Testis (tissue), 5 donors: ENCODE measurements at places on chromosomes 7 and 10.

DNA sequence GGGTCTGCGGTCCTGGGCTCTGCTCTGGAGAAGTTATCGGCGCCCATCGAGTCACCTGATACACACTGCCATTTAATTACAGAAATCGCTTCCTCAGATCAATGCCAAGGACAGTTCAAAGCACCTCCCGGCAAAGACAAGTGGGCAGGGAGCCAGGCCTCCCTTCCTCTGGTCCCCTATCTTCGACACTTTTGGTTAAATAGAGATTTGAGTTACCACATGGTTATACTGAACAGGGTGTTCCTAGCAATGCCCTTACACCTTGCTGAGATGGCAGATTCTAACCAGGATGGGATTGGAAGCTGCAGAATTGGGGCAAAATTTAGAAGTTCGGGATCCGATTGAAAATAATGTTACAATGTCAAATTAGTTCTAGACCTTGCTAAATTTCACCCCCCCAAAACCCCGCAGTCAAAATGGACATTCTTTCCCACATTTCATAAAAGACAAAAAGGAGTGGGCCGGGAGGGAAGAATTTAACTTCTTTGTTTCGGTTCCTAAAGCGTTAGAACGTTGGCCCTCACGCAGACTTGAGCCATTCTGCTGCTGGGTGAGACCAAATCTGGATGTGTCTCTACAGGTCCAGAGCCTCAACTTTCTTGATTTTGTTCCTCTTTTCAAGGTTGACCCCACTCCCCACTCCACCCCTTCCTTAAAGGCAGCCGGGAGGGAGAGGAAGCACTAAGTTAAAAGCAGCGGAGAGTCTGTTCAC is 2.2 kb upstream of the DLX5 start:
- DNase-seq, result no peak

DNA sequence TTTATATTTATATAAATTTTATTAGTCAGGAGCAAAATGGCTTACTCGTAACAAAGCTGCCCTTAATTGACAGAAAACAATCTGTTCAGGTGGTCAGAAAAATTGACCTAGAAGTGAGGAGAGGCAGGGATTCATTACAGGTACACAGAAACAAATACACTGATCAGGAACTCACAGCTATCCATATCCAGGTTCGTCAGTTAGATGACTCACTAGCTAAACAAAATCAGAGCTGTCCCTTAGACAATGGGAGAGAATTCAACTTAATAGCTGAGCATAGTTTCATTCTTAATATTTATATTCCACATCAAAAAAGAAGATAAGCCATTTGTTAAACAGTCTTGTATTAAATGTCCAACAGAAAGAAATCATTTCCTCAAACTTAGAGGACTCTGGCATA is 41.7 kb downstream of the HYCC1 start:
- no peak for DNase-seq

- peak; percentile 28 for DNase-seq
Measured at GRCh38 chr7:148921806-148922205, 37.7 kb upstream of the EZH2 start.

- DNase-seq, result no peak
Measured at GRCh38 chr7:133705596-133705995, 421.5 kb upstream of the LRGUK start.

- no peak for DNase-seq
Measured at GRCh38 chr7:73894733-73895551, 34.0 kb downstream of the TMEM270 start.
